ENCODE measurements at places on chromosomes 3 and 15. TPM values are rescaled to one million over a fixed set of nuclear protein-coding genes. Genes with fewer than 3 reads are reported as not detected.

The FBXL2 gene
- 11.4 TPM for total RNA-seq

The TLE3 gene
- total RNA-seq: 32.6 TPM

The LAMB2 gene
- 180 TPM for total RNA-seq

The ROPN1 gene
- total RNA-seq: 5.3 TPM

The GUCA1C gene
- not detected for total RNA-seq

The GABRR3 gene
- not detected for total RNA-seq

The ZBTB20 gene
- total RNA-seq: 10.3 TPM

The FSIP1 gene
- total RNA-seq: 0.73 TPM

The TRIM69 gene
- total RNA-seq: 68.8 TPM

The TICRR gene
- 12.0 TPM for total RNA-seq

The DPPA4 gene
- not detected for total RNA-seq

The PAQR9 gene
- not detected for total RNA-seq

The NEK10 gene
- 2.9 TPM for total RNA-seq

The CYP1A2 gene
- not detected for total RNA-seq

The SAMD7 gene
- total RNA-seq: not detected

The SCN11A gene
- total RNA-seq: not detected

The FBLN2 gene
- total RNA-seq: 0.46 TPM
